ENCODE measurements at places on chromosomes 11 and 22.

- no peak for DNase-seq
Measured at GRCh38 chr11:72578566-72578965, 95.7 kb downstream of the PDE2A start.

DNA sequence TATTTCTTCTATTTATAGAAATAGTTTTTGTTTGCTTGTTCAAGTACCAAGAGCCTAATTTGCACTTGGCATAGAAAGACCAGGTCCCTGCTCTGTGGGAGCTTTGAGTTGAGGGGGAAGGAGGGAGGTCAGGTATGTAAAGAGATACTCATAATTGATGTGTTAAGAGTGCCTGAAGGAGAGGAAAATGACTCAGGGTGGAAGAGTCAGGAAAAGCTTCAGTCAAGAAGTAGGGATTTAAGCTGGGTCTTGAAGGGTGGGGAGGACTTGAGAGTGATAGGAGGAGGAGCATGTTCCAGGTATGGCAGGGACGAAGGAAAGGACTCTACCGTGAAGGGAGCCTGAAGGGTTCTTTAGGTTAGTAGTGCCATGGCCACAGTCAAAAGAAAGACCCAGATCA, 9.0 kb downstream of the RBX1 start:
- no peak for DNase-seq

GRCh38 chr11:92902417-92902816, 67.0 kb upstream of the MTNR1B start:
- DNase-seq = no peak

- no peak for DNase-seq
Measured at GRCh38 chr11:132604431-132604830, 927.9 kb downstream of the OPCML start.

GRCh38 chr11:73359930-73360742, 16.1 kb upstream of the RELT start:
- peak; percentile 38 for DNase-seq

GRCh38 chr11:48044577-48044976, 64.2 kb downstream of the PTPRJ start:
- DNase-seq = no peak

GRCh38 chr11:119222308-119222707, 16.2 kb downstream of the CBL start:
- DNase-seq = peak; percentile 45

GRCh38 chr11:130719220-130719915, 196.9 kb downstream of the SNX19 start:
- DNase-seq = no peak

GRCh38 chr22:19865141-19865829, 10.6 kb upstream of the GNB1L start:
- DNase-seq = no peak

Data from NCI-H146 (cell line).